ENCODE measurements at places on chromosomes 4 and X.
A peak's percentile ranks its signal among the peaks of the same experiment; 100 is the strongest.

DNA sequence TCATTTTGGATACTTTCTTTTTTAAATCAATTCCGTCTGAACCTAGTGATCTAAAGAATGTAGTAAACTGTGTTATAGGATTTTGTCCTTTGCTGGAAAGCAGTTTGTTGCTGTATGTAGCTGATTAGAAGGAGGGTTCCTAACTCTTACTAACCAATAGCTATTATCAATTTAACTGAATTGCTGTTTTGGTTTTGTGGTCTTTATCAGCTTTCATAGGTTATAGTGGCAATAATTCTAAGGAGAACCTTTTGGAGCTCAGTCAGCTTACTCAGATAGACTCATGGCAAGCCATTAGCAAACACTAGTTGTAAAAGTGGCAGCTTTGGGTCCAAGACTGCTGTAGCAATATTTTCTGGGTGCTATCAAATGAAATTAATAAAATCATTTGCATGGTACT is 29.6 kb downstream of the SH3BGRL start:
- no peak for DNase-seq

DNA sequence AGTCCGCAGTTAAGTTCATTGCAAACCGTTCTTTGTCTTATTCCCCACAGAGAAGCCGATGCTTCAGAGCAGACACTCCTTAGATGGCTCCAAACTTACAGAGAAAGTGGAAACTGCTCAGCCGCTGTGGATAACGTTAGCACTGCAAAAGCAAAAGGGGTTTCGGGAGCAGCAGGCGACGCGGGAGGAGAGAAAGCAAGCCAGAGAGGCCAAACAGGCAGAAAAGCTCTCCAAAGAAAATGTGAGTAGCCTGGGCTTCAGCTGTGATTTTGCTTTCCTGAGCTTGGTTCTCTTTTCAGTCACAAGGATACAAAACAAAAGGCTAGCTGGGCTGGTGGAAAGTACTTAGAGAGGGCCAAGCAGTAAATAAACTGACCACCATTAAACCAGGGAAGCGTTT is 64.0 kb downstream of the AASDH start:
- no peak for DNase-seq

- no peak for DNase-seq
These were observed 43.3 kb downstream of the RHOH start for GRCh38 chr4:40240040-40240653.

GRCh38 chrX:98448524-98448923 is 1564.8 kb downstream of the RPA4 start:
- DNase-seq = no peak

- no peak for DNase-seq
These were observed 75.6 kb upstream of the EFNB1 start for GRCh38 chrX:68753218-68753617.

DNA sequence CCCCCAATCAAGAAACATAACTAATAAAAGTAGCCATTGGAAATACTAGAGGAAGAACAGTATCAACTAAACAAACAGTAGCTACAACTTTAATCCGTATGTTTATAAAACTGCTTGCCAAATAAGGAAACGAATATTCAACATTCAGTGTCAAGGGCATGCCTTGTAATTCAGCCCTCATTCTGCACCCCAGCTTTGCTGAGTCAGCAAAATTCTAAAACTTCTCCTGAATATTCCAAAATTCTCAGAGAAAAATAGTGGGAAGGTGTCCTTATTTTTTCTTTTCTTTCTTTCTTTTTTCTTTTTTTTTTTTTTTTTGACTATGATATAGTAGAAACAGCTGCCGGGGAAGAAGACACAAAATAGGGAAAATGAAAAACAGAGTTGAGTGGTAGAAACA is 344.8 kb upstream of the MAGEC2 start:
- DNase-seq = no peak

DNA sequence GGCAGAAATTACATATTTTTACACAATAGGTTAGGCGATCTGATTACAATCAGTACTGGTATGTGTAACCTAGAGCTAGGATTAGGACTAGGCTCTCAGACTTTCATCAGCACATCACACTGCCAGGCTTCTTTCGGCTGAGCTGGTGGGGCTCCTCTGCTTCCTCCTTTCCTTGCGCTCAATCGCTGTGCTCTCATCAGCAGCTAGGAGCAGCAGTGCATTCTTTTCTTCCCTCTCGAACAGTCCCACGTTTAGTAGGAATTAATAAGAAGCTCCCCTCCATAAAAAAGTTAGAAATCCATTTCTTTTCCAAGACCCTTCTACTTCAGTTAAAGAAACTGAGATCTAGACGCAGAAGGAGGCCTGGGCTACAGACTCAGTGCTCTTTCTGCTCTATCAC is 350.4 kb downstream of the SPRY1 start:
- no peak for DNase-seq

- DNase-seq = no peak
These were observed 57.8 kb downstream of the GPRIN3 start for GRCh38 chr4:89249716-89250361.

- no peak for DNase-seq
These were observed 16.2 kb downstream of the RBM47 start for GRCh38 chr4:40613456-40613855.

DNA sequence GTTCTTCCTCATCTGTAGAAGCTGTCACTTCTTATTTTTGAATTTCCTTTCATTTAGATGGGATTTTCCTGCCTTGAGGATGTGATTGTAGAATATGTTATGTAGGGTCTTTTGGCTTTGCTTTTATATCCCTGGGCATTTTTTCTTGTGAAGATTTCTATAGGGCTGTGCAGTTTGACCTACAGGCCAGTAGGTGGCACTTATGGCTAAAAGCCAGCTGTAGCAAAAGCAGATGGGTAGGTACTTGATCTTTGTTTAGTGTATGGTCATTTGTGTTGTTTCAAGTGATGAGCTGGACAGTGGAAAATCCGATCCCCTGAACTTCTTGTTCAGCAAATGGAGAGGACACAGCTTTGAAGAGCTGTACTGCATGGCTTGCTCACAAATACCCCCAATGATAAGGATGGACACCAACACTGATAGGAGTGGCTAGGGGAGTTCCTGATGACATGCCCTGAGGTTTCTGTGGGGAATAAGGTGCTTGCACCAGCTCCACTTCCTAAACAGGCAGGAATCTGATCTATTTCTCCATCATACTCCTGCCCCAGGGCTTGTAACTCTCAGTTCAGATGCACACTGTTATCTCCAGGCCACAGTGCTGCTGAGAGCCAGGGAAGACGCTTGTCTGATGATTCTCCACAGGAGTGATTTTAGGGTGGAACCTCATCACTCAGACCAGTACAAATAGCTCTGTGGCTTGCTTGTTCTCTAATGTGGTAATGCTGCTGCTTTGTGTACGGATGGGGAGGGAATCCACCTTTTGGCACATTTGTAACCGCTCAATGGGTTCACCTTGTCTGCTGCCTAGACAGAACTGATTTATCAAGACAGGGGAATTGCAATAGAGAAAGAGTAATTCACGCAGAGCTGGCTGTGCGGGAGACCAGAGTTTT is 417.1 kb upstream of the MAGEB16 start:
- DNase-seq = peak; percentile 1

DNA sequence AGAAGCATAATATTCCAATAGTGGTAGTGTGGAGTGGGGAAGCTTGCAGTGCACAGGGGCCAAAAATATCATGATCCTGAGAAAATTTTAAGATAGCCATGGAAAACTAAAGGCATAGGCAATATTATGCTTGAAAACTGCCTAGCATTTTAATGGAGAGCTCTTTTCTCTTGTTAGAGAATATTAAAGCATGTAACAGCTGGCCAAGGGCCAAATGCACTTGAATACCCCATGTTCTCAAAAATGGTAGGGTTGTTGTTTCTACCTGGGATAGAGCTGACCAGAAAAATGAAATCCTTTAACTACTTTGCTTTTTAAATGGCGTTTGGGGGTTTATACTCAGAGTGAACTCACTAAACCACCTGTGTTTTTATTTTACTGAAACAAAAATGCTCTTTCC is 739.6 kb upstream of the SLIT2 start:
- DNase-seq = peak; percentile 12
